NCI-H2081 treated with DMSO at 0.1 percent for 48 hours (cell line): ENCODE measurements at places on chromosomes 5 and 9.

GRCh38 chr9:5042661-5043178, 57.6 kb downstream of the JAK2 start:
- DNase-seq, result no peak

DNA sequence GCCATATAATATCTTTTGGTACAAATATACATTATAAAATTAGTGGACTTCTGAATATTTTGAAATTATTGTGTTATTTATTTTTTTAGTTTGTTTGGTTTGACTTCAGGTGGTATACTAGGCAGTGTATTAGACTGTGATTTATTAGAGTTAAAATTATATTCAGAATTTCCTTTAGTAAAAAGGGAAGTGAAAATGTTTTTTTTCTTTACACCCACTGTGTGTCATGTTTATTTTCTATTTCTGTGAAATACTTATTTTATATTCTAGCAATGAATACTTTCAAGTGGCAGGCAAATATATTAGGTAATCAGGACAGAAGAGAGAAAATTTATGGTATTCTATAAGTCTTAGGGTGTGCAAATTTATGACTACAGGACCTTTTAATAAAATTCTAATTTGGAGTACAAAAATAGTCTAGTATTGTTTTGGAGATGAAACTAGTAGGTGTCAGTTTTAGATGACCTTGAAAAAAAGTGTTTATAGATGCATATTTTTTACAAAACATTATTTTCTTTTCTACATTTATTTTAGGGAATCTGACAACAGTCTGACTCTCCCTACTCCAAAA, 8.8 kb downstream of the CSNK1G3 start:
- DNase-seq, result no peak

DNA sequence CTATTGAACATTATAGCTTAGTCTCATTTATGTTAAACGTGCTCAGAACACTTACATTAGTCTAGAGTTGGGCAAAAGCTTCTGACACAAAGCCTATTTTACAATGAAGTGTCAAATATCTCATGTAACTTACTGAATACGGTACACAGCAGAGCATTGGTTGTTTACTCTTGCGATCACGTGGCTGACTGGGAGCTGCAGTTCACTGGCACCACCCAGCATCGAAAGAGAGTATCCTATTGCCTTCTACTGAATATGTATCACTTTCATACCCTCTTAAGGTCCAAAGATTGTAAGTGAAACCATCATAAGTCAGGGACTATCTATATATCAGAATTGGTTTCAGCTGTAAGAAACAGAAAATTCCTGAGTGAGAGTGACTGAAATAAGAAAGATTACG, 42.6 kb upstream of the OSMR start:
- no peak for DNase-seq

DNA sequence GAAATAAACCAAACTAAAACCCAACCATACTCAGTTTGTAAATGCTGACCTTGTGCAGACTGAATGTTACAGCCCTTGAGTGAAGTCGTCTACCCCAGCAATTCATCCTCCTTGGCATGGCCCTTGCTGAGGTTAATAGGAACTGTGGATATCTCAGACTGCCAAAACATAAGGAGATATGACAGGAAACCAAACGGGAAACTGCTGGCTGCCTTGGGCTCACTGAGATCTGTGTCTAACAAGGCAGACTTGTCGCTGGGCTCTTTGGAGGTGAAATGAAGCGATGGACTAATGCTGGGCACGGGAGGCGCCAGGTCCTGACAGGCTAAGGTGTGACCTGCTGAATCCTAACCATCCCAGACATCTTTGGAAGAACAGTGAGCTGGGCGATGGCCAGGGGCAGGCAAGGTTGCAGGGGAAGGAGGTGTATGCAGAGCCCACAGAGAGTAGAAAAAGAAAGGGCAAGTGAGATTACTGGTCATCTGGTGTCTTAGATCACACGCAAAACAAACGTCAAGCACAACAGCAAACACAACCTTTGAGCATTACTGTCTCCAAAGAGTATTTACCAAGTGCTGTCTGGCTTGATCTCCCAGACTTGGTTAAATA, 44.6 kb upstream of the ALDH1A1 start:
- no peak for DNase-seq

DNA sequence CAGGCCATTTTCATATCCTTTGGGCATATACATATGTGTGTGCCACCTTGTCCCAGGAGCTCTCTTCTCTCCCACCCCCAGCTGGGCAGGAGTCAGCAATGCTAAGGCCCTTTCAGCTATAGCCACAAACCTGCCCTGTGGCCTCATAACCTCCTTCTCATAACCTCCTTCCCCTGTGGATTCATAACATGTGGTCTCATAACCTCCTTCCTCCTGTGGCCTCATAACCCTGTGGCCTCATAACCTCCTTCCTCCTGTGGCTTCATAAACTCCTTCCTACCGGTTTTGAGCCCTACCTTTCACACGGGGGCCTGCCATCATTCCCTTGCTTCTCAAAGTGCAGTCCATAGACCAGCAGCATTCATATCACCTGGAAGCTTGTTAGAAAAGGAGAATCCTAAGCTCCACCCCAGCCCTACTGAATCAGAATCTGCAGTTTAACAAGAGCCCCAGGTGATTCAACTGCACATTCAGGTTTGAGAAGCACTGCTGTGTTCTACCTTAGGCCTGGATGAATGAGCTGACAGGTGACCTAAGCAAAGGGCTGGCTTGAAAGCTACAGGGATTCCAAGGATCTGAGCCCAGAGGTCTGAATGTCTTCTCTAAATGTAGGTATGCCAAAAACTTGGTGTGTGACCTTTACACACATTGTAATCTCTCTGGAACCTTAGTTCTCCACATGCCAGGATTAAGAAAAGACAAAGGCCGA, 41.9 kb upstream of the PLPP6 start:
- DNase-seq, result no peak

DNA sequence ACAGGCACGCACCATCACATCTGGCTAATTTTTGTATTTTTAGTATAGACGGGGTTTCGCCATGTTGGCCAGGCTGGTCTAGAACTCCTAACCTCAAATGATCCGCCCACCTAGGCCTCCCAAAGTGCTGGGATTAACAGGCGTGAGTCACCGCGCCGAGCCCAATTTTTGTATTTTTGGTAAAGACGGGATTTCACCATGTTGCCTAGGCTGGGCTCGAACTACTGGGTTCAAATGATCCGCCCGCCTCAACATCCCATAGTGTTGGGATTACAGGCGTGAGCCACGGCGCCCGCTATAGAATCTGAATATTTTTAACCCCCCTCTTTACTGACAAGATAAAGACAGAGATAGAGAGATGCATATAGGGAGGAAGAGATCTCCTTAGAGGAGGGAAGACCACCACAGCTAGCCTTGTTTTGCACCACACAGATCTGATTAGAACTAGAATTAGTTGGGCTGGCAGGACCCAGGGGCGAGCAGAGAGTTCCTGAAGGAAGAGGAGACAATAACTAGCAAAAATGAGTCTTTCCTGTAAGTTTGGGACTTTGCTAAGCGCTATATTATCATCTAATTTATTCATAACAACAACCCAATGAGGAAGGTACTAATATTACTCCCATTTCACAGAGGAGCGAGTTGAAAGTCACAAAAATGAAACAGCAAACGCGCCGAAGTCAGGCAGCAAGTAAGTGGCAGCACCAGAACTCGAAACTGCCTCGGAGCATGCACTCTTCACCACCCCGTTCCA, 1.5 kb upstream of the ANKHD1 start:
- no peak for DNase-seq

DNA sequence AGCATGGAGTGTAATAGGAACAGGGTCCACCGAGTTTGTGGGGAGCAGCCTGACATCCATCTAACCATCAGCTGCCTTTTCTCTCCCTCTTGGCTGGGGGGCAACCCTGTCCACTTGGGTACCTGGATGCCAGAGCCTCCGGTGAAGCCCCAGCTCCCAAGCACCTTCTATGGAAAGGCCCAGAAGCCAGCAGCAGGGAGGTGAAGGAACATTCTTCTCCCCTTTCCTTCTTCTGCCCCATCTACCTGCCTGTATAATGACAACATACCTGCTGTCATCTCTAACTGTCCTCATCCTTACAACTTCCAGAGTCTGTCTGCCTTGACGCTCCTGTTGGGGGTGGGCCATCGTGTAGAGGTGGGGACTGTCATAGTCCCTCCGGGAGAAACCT, 33.1 kb downstream of the THBS4 start:
- DNase-seq, result no peak

GRCh38 chr5:141945511-141946051, 12.4 kb downstream of the PCDH12 start:
- DNase-seq, result no peak

GRCh38 chr5:469752-470483, 26.9 kb downstream of the EXOC3 start:
- DNase-seq, result no peak

DNA sequence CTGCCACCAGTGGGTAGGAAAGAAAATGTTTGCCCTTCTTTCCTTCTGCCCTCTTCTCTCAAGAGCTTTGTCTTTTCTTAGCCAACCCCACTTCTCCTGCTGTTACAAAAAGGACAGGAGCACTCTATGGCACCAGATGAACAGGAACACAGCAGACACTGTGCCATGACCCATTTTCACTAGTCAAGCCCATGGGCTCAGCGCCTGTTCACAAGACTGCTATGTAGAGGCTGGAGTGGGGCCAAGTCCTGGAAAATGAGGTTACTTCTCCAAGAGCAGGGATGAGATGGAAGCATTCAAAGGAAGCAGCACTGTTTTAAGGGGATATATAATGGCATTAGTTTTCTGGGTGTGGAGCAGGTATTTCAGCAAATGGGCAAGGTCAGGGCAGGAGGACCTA, 46.8 kb upstream of the GRAMD2B start:
- DNase-seq, result no peak

DNA sequence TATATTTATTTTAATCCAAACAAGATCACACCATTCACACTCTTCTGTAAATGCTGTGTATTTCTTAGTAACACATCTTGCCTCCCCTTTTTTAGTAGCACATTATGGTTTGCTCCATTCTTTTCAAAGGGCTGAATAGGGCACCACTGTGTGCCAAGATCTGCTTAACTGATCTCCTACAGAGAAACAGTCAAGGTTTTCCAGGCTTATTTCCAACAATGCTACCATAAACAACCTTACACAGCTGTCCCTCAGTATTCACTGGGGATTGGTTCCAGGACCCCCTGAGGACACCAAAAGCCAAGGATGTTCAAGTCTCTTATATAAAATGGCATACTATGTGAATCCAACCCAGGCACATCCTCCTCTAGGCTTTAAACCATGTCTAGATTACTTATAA, 16.5 kb downstream of the GOLM1 start:
- peak; percentile 83 for DNase-seq

DNA sequence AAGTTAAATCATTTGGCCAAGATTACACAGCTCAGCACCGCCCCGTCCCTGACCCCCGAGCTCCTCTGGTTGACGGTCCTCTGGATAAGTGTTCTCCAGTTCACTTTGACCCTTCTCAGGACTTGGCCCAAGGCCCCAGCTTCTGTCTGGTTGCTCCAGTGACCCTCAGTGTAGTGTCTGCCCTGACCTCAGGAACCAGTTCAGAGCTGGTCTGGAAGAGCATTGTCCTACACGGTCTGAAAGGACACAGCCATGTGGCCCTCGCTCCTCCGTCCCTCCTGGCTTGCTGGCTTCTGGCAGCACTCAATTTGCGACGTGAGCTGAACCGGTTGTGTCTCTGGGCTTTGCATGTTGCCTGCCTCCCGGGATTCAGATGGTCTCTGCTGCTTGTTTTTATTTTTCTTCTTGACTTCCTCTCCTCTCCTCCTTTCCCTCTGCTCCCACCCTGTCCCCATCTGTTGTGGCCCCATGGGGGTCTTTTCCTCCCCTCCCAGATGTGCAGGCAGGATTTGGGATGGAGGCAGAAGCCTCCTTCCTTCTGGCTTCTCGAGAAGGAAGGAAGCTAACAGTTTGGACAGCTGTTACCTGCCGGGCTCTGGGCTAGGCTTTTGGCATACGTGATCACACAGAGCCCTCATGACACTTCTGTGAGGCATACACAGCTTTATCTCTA, 72.0 kb downstream of the PPARGC1B start:
- no peak for DNase-seq

DNA sequence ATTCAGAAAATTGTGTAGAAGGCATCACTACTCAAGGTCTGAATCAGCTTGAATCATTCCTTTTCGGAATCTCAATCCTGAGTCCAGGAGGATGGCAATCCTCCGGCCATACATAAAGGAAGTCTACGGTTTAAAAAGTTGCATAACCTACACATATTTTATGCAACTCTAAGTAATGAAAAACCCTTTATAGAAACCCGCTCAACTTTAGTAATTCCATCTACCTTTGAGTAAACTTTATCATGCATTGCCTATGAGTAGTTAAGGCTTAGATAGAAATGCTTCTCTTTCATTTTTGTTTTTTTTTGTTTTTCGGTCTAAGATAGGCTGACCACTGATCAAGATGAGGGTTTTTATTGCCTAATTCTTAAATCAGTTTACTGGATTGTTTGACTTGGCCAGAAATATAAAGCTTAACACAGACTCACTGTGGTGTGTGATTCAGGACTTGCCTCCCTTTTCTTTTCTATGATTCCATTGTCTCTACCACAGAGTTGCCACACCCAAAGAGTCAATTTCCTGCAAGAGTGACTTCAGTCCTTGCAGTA, 85.0 kb downstream of the LURAP1L start:
- no peak for DNase-seq

GRCh38 chr5:107980923-107981692, 310.4 kb upstream of the EFNA5 start:
- no peak for DNase-seq
